ENCODE measurements at places on chromosomes 1 and 21. TPM values are rescaled to one million over a fixed set of nuclear protein-coding genes. Genes with fewer than 3 reads are reported as not detected.

GRCh38 chr1:153841463-153841994, 66.3 kb downstream of the SLC27A3 start:
- DNase-seq = no peak

- peak; percentile 77 for DNase-seq
Measured at GRCh38 chr1:234768569-234769283, 158.7 kb upstream of the IRF2BP2 start.

GRCh38 chr1:221025956-221026355, 146.7 kb downstream of the HLX start:
- DNase-seq = no peak

HES5 gene
- total RNA-seq = 0.44 TPM

DNA sequence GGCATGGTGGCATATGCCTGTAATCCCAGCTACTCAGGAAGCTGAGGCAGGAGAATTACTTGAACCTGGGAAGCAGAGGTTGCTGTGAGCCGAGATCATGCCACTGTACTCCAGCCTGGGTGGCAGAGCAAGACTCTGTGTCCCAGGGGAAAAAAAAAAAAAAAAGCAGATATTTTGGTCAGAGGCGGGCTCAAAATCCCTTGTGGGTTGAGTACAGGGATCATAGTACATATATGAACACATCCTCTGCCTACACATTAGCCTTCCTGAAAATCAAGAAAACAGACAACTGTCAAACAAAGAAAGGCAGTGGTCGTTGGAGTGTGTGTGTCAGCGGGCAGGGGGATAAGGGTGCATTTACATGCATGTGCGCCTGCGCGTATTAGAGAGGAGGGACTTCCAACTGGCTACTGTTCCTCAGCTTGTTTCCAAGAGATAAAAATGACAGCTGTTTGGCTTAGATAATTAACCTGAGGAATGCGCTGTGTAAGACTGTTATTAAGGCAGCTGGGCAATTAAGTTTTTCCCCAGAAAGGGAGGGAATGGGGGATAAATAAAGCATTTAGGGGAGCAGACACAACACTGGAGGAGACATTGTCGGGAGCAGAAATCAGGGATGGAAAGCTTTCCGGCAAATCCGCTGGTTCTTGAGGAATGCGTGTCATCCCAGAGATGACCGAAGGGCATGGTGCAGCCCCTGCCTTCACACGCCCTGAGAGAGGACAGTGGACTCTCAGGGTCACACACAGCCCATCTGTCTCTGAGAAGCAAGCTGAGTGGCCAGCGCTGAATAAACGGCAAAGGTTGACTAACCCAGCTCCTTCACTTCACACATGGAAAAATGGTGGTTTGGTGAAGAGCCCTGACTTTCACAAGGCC, 6.4 kb downstream of the LAMB3 start:
- DNase-seq = no peak

DNA sequence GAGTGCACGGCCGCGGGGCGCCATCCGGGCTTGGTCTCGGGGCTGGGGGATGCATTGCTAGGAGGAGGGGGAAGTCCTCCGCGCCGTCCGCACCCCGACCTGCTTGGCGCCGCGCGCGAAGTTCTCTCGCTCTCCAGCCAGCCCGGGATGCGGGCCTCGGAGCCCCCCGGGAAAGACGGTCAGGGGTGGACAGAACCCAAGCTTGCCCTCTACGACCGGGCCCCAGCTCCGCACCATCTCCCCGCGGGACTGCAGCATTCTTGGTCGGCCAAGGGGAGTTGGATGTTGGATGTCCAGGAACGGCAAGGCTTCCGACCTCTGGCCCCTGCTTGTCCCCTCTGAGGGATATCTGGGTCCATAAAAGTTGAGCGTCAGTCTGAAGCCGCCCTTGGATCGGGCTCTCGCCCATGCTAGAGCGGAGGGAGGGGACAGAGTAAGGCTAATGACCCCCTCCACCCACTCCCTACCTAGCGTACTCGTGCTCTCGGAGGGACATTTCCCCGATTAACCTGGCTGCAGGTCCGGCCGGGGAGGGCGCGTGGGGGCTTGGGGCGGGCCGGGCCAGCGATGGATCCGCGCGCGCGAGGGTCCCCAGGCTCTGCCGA, 522 bp downstream of the DISP3 start:
- peak; percentile 7 for DNase-seq

DNA sequence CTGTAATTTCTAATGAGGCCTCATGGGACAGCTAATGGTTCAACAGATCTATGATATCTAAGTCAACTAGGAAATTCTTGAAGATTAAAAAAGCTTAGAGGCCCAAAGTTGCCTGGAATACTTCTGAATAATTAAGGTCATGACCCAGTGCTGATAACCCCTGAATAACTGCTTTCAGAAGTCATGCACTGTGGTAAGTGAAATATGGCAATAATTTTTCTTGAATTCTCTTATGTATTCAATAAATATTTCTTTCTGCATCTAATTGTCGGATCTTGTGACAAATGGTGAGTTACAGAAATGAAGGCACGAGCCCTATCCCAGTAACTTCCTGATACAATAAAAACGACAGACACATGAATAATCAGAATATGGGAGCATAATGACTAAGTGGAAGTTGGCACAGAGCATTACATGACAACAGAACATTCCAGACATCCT, 219.3 kb upstream of the GREM2 start:
- peak; percentile 50 for DNase-seq

- no peak for DNase-seq
Measured at GRCh38 chr1:81157686-81158085, 643.0 kb upstream of the ADGRL2 start.

GRCh38 chr21:40923407-40923806, 76.4 kb upstream of the DSCAM start:
- DNase-seq = no peak

DNA sequence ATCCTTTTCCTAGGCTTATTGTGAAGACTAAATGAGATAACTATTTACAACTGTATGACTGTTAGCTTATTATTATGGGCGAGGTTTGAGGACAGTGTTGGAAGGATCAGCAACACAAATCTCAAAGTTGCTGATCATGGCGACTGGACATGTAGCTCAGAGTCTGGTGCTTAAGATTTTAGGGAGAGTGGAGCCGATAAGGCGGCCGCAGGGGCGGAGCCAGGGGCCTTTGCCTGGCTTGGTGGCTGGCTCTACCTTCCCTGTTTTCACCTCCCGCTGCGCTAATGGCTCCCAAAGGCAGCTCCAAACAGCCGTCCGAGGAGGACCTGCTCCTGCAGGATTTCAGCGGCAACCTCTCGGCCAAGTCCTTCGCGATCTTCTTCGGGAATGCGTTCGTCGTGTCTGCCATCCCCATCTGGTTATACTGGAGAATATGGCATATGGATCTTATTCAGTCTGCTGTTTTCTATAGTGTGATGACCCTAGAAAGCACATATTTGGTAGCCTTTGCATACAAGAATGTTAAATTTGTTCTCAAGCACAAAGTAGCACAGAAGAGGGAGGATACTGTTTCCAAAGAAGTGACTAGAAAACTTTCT, 45.5 kb downstream of the GIPC2 start:
- DNase-seq = no peak

DNA sequence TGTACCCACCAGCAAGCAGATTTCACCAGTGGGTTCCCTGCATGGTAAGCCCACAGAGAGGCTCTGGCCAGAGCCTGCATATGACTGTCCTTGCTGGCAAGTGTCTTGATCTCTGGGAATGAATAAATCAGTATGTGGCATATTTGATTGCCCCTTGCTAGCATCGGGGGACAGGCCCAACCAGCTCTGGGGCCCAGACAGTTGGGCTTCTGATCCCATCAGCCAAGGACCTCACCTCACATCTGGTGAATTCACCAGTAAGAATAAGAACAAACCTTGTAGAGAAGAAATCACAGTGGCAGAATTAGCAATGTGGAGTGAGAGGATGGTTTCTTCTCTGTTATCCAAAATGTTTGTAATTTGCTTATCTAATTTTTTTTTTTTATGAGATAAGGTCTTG, 15.9 kb downstream of the SLC1A7 start:
- DNase-seq = no peak

DNA sequence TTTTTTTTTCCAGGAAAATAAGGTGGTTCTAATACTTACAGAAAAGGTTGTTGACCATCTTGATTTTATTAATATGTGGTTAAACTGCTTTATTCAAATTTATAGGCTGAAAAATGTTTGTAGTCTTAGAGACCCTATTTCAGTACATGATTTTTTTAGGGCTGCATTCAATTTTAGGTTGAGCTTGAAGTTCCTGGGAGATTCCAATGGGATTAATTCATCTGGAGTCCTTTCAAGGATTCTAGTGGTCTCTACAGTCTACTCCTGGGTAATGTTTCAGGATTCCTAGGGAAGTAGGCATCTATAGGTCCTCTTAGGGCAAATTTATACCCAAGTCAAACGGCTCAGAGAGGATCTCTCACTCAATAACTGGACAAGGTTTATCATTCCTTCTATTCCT, 126.7 kb downstream of the HMCN1 start:
- DNase-seq = no peak

DNA sequence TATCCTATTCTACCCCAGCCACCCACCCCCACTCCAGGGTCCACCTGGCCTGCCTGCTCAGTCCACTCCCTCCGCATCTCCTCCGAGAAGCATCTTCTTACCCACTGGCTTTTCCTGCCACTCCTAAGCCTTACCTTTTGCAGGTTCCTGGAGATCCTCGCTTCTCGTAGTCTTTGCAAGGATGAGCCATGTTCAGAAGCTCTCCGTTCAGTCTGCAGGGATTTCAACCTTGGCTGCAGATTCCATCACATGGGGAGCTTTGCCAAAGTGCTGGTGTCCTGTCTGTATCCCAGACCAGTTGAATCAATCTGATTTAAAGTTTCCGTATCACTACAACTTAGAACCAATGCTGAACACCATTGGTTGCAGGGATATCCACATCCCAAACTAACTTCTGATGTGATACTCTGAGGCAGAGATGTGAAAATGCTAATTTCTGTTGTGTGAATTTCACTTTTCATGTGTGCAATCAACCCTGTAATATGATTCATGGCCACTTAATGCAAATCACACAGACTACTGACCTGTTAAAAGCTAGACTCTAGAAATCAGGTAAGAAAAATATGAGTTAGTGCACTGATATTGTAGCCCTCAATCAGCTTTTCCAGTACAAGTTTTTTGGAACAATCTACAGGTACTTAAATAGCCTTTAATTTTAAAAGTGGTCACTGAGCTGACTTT, 61.9 kb downstream of the CAPN2 start:
- no peak for DNase-seq

- peak; percentile 97 for DNase-seq
Measured at GRCh38 chr1:77978293-77978968, 441 bp downstream of the FUBP1 start.

DNA sequence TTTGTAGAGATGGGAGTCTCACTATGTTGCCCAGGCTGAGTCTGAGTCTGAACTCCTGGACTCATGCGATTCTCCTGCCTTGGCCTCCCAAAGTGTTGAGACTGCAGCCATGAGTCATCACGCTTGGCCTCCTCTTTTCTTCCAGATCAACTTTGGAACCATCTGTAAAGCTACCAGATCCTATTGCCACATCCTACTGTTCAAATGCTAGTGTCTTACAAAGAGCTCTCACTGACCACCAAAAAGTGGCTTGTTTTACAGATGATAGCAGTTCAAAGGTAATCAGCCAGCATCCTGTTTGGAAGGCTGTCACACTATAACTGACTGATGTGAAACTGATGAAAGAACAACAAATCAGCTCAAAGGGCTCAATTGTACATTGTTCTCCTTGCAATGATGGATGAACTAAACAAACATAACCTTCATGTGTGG, 221.6 kb downstream of the AKT3 start:
- no peak for DNase-seq

GRCh38 chr1:40653851-40654537, 11.5 kb downstream of the RIMS3 start:
- peak; percentile 67 for DNase-seq

S100A5 gene
- 0.91 TPM for total RNA-seq

LIN9 gene
- 2.7 TPM for total RNA-seq

TMEM82 gene
- 2.0 TPM for total RNA-seq

Measured in kidney (tissue), 22 donors.